ENCODE measurements at places on chromosomes 4 and X.

GRCh38 chr4:87120411-87121162 is 99.8 kb downstream of the KLHL8 start:
- DNase-seq, result no peak

DNA sequence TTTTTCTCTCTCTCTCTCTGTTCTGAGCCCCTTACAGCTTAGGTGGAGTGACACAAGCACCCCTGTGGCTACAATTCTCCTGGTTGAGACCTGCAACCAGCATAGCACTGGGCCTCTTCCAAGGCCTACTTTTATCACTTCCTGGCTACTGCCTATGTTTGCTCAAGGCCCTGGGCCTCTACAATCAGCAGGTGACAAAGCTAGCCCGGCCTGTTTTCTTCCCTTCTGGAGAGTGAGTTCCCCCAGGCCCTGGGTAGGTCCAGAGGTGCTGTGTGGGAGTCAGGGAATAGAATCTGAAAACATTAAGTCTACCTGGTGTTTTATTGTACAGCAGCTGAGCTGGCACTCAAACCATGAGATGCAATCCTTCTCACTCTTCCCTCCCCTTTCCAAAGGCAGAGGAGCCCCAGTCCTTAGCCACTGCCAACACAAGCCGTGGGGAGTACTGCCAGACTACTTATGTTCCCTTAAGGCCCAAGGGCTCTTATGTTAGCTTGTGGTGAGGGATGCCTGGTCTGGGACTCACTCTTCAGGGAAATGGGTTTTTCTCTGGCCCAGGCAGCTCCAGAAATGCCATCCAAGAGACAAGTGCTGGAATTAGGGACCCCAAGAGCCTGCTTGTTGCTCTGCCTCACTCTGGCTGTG is 23.8 kb upstream of the MAGEC3 start:
- no peak for DNase-seq

- no peak for DNase-seq
These were observed 106.8 kb downstream of the COL25A1 start for GRCh38 chr4:109195646-109196045.

- DNase-seq, result no peak
These were observed 18.9 kb upstream of the SMIM10 start for GRCh38 chrX:134971926-134972325.

DNA sequence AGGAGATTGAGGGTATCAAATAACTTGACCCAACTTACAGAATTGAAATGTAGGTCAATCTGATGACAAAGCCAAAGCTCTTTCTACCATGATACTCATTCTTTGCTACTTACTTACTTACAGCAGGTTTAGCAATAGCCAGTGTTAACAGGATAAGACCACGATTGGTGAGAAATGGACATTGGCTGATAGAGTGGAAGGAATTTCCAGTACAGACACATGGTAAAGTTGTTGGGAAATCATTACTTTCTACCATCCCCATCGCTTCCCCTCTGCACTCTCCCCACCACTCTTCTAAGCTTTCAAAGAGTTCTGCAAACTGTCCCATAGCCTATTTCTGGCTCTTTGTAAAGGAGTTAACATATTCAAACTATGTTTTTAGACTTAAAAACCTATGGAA is 119.7 kb downstream of the CHRNA9 start:
- no peak for DNase-seq

- no peak for DNase-seq
These were observed 107.3 kb upstream of the ENPP6 start for GRCh38 chr4:184324939-184325477.

- DNase-seq, result no peak
These were observed 40.7 kb downstream of the ZBTB49 start for GRCh38 chr4:4330794-4331193.

- no peak for DNase-seq
These were observed 52.2 kb downstream of the AFM start for GRCh38 chr4:73533515-73534422.

DNA sequence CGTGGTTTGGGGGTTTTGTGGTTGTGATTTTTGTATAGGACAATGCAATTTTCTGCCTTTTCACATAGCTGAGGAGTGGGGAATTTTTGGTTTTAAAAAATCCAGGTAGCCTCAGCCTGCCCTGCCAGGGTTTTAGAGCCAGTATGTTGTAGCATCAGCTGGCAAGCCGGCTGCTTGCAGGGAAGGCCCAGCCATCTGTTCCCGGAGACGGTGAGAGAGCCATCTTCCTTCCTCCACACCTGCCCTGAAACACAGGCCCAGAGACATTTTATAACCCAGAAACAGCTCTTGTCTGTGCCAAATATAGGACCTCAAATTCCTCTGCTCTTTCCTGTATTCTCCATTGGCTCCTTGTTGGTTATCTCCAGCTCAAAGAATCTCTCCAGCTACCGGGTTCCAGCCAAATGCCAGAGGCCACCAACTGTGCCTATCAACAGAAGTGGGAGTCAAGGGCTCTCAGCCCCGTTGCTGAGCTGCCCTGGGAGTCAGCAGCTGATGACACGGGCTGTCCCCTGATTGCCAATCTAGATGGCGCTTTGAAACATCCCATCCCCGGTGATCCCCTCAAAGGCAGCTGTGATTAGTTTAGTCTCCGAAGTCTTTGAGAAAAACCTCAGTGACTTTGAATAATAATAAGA is 595.2 kb downstream of the MID1IP1 start:
- DNase-seq, result no peak

- DNase-seq, result peak; percentile 25
These were observed 126.8 kb downstream of the KLHL8 start for GRCh38 chr4:87093443-87094123.

GRCh38 chr4:103060453-103061148 is 16.0 kb downstream of the SLC9B2 start:
- DNase-seq, result no peak

- DNase-seq, result no peak
These were observed 252.9 kb upstream of the KLF3 start for GRCh38 chr4:38411092-38411491.

GRCh38 chr4:103424853-103425252 is 226.7 kb upstream of the CENPE start:
- no peak for DNase-seq

DNA sequence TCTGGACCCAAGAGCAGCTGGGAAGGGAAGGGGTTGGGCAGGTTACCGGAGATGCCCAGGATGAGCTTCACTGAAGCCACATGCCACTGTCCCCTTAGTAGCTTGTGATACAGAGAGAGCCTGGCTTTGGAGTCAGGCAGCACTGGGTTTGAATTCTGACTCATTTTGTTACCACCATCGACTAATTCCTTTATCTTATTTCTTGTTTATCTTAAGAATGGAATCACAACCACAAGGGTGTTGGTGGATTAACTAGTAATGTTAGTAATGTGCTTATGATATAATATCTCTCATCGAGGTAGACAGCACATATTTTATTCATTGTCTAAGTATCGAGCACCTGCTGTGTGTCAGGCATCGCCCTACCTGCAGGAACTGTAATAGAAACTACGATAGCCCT is 17.7 kb upstream of the STX18 start:
- no peak for DNase-seq

DNA sequence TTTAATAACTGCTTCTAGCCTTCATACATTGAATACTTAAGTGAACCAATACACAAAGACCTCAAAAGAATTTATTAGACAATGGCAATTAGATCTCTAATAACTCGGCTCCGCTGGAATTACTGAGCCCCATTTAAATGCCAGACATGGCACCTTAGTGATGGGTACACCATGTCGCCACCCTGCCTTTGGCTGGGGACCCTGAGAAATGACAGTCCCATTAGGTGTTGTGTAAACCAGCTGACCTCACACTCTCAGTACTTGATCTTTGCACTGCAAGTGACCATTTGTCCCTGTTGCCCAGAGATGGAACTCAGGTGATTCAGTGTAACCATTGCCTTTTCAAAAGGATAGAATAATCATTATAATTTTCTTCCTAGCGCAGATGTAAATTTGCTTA is 144.6 kb upstream of the SMARCAD1 start:
- no peak for DNase-seq

DNA sequence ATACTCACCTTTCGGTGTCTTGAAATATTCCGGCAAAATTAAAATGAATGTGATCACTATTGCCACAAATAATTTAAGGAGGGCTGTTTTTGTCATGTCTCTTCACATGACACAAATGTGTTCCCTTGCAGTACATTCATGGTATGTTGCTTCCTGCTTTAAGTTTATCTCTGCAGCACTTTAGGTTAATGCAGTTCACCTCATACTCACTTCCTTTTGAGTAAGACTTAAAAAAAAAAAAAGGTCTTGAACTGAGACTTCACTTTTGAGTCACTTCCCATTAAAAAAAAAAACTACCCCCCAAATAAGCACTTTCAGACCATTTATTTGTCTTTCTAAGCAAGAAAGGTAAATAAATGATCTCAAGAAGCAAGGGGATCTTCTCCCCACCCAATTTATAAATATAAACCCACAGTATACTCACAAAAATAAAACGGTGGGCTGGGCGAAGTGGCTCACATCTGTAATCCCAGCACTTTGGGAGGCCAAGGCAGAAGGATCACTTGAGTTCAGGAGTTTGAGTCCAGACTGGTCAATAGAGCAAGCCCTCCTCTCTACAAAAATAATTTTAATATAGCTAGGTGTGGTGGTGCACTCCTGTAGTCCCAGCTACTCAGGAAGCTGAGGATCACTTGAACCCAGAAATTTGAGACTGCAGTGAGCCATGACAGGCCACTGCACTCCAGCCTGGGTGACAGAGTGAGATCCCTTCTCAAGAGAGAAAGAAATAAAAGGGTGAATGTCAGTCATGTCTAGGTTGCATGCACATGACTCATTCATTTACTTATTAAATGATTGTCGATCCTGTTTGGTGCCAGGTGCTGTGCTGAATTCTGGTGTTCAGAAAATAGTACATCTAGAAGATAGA is at the start of gene TMEM156:
Gene TMEM156 (minus strand): TSS at position 192 of the 868 bp plus-strand sequence. CDS start 96 bp downstream, at position 96.
- no peak for DNase-seq

GRCh38 chrX:12329476-12329875 is 191.2 kb downstream of the FRMPD4 start:
- no peak for DNase-seq

DNA sequence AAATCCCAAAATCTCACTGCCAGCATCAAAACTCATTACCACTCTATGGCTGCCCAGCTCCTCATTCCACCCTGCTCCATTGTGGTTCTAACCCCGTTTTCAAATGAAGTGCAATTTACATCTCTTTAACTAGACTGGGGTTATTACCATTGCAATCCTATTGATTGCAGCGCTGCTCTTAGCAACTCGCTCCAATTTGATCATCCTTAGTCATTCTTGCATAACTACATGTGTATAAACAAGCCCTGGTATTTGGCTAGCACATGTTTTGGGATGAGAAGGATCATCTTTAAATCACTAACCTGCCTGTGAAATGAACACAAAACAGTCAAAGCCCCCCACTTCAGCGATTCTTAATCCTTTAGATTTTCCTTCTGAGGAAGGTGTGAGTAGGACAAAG is 340.1 kb upstream of the PPARGC1A start:
- no peak for DNase-seq

- no peak for DNase-seq
These were observed 31.5 kb upstream of the OPHN1 start for GRCh38 chrX:68464796-68465195.

GRCh38 chr4:5712517-5712916 is 1.5 kb downstream of the EVC start:
- DNase-seq, result no peak

DNA sequence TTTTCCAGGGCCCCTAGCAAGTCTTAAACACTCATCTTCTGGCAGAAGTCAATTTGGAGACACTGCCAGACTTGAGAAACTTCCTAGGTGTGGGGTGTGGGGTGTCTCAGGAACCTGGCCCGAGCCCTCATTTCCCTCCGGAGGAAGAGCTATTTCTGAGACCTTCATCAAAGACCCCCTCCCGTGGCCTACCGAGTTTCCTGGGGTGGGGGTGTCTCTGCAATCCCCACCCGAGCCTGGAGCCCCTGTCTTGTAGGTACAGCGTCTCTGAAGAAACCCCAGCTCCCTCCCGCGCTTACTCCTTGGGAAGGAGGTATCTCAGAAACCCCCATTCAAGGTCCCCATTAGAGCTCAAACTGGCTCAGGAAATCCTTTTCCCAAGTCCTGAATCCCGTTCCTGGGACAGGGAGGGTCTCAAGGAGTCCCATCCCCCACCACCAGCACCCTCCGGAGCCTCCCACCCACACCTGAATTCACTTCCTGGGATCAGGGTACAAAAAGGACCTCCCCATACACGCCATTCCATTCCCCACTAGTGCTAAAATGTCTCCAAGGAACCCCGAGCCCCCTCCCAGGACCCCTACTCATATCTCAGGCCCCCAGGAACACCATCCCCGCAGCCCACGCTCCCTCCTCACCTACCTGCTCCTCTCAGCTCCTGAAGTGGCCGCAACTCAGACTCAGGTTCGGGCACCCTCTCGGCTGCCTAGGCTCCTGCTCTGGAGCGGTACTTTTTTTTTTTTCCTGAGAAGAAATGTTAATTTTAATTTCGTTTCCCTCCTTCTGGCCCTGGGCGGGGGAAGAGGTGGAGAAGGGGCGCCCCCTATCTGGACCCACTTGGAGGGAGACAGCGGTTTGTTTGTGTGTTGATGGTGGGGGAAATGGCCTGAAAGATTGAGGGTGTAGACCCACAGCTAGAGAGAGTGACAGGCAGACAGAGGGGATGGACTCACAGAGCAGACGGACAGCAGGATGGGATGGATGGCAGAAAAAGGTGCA is 1.1 kb downstream of the SLC38A5 start:
- DNase-seq, result no peak

DNA sequence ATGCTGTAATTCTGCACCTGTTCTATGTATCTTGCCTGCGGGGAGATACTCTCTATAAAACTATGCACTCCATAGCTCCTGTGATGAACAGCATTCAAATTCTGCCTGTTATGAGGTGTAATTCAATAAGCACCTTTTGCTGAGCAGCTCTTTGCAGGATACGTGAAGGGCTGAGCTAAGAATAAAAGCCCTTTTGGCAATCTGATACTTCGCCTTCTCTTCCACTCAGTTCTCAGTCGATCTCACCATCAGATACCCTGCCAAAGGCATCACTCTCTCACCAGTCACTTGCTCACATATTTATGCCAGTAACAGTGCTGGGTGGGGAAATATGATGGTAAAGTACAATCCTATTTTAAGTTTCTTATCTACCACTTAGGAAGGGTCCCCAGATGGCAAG is 67.2 kb downstream of the RPS3A start:
- no peak for DNase-seq

DNA sequence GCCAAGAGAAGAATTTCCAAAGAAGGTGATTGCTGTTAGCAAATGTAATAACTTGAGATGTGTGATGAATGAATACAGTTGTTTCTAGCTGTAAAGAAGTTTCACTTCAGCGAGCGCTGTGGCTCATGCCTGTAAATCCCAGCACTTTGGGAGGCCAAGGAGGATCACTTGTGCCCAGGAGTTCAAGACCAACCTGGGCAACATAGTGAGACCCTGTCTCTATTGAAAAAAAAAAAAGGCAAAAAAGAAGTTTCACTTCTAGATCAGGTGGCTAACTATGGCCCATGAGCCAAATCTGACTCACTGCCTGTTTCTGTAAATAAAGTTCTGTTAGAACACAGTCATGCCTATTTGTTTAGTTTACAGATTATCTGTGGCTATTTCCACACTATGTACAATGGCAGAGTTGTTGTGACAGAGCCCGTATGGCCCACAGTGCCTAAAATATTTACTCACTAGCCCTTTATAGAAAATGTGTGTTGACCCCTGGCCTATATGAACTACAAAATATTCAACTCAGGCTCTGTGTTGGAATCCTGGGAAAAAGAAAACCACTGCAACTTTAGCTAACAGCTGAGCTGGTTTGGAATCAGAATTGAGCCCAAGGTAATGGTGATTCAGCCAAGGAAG is 54.1 kb upstream of the PRPS1 start:
- DNase-seq, result no peak

- DNase-seq, result no peak
These were observed 230.5 kb downstream of the IDS start for GRCh38 chrX:149274516-149275105.
